ENCODE measurements at places on chromosomes 13 and 19.

GRCh38 chr19:19115954-19116353 lies 22.3 kb downstream of the TMEM161A start:
- no peak for DNase-seq

- DNase-seq, result no peak
These were observed 117.8 kb downstream of the NALCN start for GRCh38 chr13:101298517-101298916.

- no peak for DNase-seq
These were observed 120.0 kb downstream of the EFNB2 start for GRCh38 chr13:106415442-106415841.

DNA sequence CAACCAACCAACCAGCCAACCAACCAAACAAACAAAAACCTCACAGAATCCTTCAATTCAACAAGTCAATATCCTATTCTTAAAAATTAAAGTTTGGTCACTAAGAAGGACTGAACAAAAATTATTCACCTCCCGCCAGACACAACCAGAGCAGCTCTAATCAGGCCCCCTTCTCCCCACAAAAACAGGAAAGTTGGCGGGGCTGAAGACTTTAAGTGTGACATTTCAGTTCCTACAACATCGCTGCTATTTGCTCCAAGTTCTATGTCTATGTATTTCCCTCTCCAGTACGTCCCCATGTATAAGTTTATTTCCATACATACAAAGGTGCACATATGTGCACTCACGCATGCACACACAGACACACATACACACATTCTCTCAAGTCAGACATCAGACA lies 32.8 kb upstream of the STK24 start:
- DNase-seq, result peak; percentile 25

All from HL-60 (cell line).